ENCODE measurements at places on chromosomes 16 and 17.

DNA sequence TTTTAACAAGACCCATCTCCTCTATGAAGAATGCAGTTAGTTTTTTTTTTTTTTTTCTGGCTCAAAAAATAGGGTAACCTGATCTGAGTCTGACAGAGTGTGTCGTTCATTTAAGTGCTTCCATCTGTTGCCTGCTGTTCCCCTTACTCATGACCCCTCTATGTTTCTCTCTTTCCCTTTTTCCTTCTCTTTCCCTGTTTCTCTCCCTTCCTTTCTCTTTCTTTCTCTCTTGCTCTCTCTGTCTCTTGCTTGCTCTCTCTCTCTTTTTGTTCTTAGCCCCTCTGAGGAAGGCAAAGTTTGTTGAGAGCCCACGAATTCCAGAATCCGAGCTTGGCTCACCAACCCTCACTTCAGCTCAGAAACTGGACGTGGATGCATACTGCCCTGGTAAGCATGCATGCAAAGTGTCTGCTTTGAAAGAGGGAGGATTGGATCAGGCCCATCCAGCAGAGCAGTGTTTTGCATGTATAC lies 185.0 kb downstream of the TANC2 start:
- DNase-seq: no peak

DNA sequence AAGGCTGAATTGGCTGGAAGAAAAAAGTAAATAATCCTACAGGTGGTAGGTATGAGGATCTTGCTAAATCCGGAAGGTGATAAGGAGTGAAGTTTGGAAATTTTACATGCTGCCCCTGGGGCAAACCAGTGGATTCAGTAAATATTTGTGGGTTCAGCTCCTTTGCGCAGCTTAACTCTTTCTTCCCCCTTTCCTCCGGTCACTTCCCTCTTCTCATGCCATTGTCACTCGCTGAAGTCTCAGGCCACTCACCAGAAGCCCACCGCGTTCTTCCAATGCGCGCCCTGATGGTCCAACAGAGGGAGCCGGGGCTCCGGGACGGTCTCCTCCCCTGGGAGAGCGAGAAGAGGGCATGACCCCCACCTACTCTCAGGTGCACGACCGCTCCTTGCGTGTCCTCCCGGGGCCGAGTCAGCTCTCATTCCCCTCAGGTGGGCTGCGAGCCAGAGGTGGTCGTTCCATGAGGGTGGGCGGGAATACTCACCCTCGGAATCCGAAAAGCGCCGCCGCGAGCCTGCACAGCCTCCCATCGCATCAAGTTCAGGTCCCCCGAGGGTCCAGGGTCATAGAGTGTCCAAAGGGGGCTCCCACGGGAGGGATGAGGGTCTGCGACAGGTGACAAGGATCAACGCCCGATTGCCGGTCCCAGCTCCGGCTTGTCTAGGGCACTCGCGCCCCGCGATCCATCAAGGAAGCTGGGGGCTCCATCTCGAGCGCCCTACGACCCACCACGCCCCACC lies 474 bp downstream of the CLN3 start:
- DNase-seq: no peak

DNA sequence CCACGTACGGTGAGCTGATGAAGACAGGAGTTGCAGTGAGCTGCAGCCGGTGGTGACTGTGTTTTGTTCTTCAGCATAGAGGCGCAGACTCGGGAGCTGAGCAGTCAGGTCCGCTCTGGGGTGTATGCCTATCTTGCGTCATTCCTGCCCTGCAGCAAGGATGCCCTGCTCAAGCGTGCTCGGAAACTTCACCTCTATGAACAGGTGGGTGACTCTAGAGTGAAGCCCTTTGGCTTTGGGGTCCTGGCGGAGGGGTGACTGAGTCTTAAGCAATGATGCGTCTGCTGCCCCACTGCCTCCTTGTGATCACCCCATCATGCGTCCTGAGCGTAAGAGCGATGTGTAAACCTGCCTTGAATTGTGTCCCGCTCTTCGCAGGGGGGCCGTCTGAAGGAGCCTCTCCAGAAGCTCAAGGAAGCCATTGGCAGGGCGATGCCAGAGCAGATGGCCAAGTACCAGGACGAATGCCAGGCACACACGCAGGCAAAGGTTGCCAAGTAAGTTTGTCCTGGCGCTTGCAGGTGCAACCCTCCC lies 22.9 kb downstream of the UBN1 start:
- DNase-seq: no peak

GRCh38 chr17:56478836-56479447 lies 114.6 kb upstream of the NOG start:
- no peak for DNase-seq

DNA sequence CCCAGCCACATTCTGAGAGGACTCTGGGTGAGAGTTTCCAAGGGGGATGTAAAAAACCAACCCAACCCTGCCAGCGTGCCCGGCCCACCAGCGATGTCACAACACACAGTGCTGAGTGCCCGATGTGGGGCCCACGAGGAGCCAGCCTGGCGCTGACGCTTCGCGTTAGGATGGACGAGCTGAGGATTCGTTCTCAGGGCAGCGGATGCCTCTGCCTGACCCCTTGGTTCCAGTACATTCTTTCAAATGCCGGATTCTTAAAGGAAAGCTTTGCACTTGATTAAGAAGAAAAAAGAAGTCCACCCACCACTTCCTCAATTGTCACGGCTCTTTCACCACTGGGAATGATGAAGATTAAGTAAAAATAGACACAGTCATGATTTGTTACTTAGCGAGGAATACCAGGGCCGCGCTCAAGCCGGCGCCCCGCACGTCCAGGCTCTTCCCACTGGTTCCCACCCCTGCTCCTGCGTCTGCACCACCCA lies 79.4 kb downstream of the IRF8 start:
- DNase-seq: no peak

- no peak for DNase-seq
These were observed 6.6 kb downstream of the ADAD2 start for GRCh38 chr16:84197466-84198128.

GRCh38 chr16:55021595-55022475 lies 91.2 kb downstream of the IRX5 start:
- no peak for DNase-seq

- no peak for DNase-seq
These were observed 27.9 kb upstream of the KIF2B start for GRCh38 chr17:53794875-53795274.

DNA sequence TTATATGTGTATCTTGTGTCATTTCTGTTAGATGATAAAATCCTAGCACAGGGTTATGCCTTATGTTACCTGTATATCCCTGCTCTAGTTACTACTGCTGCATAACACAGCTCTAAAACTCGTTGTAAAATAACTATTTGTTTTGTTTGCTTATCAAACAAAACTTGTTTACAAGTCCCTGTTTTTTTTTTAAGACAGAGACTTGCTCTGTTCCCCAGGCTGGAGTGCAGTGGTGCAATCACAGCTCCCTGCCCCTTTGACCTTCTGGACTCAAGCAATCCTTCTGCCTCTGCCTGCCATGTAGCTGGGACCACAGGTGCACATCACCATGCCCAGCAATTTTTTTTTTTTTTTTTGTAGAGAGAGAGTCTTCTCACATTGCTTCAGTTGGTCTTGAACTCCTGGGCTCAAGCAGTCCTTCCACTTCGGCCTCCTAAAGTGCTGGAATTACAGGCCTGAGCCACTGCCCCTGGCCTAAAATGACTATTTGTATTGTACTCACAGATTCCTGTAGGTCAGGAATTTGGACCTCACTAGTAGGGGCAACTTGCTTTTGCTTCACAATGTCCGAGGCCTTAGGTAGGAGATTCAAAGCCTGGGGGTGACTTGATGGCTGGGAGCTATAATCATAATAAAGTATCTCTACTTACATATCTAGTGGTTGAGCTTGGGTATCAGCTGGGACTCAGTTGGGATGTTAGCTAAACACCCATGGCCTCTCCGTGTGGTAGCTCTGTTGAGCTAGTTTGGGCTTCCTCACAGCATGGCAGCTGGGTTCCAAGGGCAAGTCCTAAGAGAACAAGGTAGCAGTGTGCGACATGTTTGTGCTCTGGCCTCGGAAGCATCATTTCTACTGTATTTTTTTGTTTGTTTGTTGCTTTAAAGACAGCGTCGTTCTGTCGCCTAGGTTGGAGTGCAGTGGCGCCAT lies 12.6 kb downstream of the DUSP14 start:
- no peak for DNase-seq

DNA sequence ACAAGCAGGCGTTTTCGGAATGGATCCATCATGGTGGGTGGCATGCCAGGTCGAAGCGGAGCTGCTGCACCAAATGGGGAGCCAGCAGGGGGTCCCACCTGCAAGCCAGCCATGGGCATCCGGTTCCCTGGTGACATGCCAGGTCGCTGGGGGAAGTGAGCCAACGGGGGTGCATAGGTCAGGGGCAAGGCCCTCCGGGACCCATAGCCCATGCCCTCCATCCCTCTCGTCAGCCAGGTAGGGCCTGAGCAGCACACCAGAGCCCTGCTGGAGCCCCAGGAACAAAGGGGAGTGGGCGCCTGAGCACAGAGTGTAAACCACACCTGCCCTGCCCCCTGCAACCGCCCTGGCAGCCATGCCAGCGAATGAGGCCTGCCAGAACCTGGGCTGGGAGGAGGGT lies 5.0 kb downstream of the SMARCD2 start:
- no peak for DNase-seq

- DNase-seq: no peak
These were observed 116.5 kb downstream of the SALL1 start for GRCh38 chr16:51034481-51035109.

GRCh38 chr16:79839466-79840341 lies 239.2 kb upstream of the MAF start:
- DNase-seq: no peak

DNA sequence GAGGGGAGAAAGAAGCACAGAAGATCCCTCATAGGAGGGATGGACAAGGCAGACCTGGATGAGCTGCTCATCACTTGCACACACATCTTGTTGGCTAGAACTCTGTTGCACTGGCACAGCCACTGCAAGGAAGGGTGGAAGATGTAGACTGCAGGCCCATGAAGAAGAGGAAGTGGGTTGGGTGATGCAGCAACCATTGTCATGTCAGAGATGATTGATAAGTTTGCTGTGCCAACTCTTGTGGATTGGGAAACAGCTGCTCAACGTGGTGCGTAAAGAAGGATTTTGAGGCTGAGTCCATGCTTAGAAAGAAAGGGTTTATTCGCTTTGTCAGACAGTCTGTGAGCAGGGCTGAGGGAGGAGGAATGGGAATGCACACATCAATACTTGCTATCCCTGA lies 161.4 kb upstream of the MPHOSPH6 start:
- no peak for DNase-seq

DNA sequence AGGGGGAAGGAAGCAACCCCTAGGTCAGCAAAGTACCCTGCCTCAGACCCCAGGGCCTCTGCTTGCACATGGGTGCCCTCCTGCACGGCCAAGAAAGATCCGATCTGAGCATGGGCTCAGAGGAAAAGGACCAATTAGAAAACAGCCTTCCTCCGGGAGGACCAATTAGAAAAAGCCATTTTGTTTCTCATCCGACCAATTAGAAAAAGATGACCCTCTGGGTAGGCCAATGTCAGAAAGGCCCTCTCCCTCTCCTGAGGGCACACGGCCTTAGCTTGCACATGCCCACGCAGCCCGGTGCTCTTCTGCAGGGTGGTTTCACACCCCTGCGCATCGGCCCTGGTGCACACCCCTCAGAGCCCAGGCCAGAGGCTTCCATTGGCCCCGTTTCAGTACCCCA lies 5.1 kb upstream of the CISD3 start:
- DNase-seq: no peak

- DNase-seq: no peak
These were observed 3.7 kb downstream of the TNS4 start for GRCh38 chr17:40497695-40498094.

DNA sequence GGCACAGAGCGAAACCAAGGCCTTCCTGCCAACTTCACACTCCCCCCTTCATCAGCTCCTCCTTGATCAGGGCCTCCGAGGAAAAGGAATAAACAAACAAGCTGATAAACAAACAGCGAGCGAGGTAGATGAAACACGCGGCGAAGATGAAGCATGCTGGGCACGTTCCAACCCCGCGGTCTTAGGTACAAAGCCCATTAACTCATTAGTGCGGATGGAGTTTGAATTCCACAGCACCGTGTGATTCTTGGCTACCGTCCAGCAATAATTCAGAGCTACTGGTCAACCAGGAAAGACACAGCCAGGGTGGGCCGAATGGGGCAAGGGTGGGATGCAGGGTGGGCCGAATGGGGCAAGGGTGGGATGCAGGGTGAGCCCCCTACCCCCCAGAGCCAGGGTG lies 67.3 kb downstream of the RBFOX3 start:
- no peak for DNase-seq

GRCh38 chr16:28499854-28500253 lies 5.4 kb downstream of the APOBR start:
- DNase-seq: no peak

GRCh38 chr17:51103050-51103449 lies 17.6 kb downstream of the SPAG9 start:
- no peak for DNase-seq

DNA sequence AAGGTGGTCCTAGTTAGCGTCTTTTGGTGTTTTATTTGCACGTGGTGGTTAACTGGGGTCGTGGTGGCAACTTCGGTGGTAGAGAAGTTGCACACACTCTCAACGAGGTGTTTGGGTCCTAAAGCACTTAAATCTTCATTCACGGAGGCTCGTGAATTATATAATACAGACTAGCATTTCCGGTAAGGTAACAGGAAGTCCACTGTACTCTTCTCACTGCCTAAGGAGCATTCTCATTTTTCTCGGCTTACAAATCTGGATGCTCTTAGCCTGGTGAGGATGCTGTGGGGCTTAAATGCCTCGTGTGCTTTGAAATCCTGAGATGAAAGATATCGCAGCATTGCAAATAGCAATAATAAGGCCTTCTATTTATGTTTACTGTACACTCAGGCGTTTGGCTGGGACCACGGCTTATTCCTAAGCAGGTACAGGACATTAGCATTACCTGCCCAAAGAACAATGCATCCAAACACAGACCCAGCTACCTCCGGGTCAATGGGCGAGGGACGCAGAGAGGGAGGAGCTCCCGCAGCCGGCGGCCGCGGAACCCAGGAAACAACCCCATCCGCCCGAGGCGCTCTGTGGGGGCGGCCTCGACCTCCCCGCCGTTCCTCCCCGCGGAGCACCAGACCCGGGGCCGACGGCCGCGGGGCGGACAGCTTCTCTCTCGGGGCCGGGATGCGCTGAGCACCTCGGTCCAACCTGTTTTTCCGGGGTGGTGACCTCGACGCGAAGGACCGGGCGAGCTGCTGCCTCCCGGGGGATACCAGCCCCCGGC lies 856 bp downstream of the DNAJA2 start:
- DNase-seq: no peak

DNA sequence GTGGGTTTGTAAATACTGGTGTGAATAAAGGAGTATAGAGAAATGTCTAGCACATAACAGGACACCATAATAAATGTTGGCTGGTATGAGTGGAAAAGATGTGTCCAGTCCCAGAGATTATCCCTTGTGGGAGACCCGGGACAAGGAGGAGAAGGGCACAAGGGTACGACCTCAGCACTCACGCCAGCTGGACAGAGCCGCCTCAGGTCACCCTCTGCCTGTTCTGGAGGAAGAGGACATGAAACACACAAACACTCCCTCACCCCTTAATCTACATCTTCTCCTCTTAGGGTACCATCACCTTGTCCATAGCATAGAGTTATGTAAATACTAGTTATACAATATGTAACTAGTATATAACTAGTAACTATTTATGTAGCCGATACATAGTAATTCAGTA lies 26.8 kb downstream of the DYNLL2 start:
- no peak for DNase-seq

- no peak for DNase-seq
These were observed 23.5 kb upstream of the RPL13 start for GRCh38 chr16:89536886-89537548.

GRCh38 chr17:44095388-44095646 lies 24.8 kb downstream of the G6PC3 start:
- DNase-seq: no peak

Measured in AG04449 (cell line).